ENCODE measurements at places on chromosomes 16 and 17.

DNA sequence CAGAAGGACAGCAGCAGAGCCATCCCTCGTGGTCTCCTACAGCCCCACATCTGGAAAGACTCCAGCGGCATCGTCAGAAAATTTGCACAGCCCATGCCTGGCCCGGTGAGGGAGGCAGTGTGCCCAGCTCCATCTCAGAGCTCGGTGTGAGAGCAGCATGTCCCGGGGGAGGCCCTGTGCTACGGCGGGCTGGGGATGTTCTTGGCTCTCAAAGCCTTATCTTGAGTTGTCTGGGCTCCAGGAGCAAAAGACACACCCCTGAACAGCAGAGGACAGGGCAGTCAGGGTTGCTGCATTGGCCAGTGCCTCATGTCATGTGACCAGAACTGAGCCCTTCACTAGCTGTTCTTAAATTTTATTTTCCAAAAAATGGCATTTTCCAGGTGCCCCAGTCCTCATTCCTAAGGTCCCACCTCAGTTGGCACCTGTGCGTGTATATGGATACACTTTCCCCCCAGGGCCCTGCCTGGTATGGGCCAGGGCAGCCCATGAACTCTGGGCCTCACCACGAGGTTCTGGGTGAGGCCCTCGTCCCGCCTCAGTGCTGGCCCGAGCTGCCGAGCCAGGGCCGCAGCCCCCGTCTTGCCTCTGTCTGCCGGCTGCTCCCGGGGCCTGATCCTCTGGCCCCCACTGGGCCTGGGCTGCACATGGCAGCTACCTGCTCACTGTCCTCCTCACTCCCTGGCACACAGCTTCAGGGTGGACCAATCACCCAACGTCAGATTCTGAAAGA is 3.0 kb downstream of the NUDT16L1 start:
- DNase-seq: no peak

DNA sequence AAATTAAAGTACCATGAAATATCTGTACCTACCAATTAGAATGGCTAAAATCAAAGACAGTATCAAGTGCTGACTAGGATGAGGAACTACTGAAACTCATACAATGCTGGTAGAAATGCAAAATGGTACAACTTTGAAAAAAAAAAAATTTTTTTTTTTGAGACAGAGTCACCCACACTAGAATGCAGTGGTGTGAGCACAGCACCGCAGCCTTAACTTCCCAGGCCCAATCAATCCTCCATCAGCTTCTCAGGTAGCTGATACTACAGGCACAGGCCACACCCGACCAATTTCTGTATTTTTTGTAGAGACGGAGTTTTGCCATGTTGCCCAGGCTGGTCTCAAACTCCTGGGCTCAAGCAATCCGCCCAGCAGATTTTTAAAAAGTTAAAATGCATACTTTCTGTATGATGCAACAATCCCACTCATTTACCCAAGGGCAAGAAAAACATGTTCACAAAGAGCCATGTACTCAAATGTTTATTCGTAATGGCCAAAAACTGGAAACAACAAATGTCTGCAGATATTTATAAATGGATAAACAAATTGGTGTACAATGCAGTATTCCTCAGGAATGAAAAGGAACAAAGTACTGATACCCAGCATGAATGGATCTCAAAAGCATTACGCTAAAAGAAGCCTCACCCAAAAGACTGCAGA is 8.7 kb downstream of the SMURF2 start:
- no peak for DNase-seq

- no peak for DNase-seq
Observed at GRCh38 chr16:54546521-54546920, 259.9 kb upstream of the IRX3 start.

- DNase-seq: no peak
Observed at GRCh38 chr16:7382521-7382920, 49.9 kb downstream of the RBFOX1 start.

DNA sequence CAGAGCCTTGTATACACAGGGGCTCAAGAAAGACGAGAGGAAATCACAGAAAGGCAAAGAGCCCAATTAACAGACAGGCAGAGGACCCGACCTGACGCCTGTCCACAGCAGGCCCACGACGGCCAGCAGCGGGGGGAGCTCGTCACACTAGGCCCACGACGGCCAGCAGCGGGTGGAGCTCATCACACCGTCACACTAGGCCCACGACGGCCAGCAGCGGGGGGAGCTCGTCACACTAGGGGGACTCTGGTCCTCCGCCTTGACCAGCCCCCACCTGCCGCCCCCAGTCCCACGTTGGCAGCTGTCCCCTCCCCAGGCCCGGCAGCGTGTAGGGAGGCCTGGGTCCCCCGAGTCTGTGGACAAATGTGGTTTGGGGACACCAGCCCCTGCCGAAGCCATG is 23.7 kb upstream of the GNG13 start:
- DNase-seq: no peak

Data from omental fat pad (tissue), 4 donors.